GOT3 (cell line): ENCODE measurements at places on chromosomes 16 and 17.

DNA sequence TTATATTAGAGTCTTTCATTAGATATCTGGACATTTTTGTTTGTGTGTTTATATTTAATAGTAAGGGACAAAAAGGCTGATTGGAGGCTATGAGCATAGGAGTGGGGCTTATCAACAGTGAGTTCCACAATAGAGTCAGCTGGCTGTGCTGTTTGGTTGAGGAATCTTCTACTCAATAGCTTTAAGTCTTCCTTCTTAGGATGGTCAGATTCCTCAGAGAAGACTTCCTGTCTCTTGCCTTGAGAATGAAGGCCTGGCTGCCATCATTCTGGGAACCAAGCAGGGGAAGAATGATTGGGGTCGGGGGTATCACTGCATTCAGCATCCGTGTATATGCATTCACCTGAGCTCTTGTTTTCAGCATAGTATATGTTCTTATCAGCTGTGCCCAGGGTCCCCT lies 31.9 kb upstream of the ABCC11 start:
- no peak for DNase-seq

DNA sequence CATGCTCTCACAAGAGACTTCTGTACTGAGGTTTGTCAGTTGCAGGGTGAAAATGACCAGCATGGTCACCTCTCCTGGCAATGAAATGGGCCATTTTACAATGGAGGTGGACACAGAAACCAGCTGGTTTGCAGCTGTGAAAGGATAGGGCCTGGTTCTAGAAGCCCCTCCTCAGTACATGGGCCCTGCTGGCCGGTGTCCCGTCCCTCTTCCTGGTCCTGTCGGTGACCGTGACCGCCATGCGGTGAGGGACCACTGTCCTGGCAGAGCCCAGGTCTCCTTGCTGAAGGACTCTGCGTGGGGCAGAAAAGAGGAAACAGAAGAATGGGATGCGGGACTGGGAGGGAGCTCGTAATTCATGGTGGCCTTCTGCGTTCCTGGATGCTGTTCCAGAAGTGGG lies 76.0 kb upstream of the ZNF423 start:
- DNase-seq = no peak

DNA sequence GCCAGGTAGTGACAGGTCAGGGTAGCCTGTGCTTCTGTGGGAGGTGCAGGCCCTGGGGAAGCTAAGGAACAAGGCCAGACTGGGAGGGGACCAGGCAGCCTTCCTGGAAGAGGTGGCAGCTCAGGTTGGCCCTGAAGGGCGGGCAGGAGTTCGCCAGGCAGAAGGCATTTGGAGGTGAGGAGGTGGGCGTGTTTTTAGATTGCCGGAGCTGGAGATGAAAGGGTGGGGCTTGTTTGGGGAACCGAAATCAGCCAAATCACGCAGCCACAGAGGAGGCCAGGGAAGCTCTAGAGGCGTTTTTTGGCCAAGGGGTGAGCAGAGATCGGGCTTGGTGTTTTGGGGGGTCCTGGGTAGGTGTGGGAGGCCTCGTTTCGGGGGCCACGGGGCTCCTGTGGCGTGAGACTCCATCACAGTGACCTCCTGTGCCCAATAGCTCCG lies 7.6 kb downstream of the ADCY7 start:
- no peak for DNase-seq

GRCh38 chr17:7955414-7956227 lies 23.6 kb downstream of the CNTROB start:
- no peak for DNase-seq

DNA sequence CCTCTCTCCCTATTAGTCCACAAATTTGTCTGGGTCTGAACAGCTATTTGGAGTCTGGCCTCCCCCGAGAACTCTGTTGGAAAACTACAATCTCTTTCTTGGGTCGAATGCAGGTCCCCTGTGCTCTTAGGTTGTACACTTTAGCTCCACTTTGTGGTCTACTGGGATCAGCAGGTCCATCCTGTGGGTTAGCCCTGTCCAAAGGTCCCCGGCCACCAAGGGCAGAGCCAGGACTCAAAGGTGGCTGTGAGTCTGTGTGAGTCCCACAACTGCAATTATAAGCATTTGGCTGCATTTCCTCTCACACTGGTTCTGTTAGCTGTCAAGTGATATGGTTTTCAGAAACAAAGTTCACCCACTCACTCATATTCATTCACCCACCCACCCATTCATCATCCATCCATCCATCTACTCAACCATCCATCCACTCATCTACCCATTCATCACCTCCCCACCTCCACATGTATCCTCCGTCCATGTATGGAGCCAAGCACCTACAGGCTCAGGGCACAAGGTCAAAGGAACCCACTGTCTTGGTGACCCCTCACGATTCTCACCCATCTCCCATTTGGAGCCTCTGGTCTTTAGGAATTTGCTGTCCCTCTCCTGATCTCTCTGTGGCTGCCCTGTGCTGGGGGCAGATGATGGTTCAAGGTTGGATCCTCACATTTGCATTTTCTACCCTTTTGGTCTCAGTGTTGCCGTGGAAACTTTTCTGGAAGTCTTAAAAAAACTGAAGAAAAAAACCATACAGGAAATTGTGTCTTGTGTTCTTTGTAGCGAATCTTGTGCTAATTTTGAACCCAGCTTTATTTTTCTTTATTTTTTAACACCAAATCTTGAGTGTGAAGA lies 45.8 kb downstream of the IRF8 start:
- DNase-seq = no peak

DNA sequence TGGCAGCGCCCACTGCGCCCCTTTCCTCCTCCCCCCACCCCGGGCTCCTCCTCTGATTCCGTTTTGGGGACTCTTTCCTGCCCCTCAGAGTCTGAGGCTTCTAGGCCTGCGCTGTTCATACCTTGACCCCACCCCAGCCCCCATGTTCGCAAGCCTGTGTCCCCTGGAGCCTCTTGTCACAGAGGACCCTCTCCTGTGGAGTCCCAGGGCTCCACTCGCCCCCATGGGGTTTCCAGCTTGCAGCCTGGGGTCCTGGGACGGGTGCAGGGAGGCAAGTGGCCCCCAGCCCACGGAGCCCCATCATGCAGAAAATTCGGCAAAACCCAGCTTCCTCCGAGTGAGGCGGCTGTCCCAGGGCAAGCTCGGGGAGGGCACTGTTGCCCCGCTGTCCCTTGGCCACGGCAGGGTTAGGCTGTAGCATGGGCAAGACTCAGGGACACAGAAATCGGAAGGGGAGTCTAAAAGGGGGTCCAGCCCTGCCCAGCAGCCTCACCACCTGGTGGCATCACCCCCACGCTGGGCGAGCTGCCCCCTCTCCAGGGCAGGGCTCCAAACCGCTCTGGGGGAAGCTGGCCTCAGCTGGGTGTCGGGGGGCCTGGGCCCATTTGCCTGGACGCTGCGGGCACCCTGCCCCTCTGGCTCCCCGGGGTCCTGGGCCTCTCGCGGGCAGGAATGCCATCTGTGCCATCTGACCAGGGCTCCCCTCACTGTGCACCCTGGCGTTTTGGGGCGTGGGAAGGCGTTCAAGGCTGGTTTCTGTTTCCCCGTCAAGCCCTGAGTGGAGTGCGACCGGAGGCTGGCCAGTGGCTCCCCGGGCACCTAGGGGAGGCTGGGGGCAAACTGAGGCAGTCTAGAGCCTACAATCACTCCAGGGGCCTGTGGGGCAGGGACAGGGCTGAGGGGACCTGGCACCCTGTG lies 11.5 kb upstream of the BAHCC1 start:
- DNase-seq = no peak

GRCh38 chr17:79255926-79256585 lies 181.4 kb downstream of the ENGASE start:
- DNase-seq = no peak

DNA sequence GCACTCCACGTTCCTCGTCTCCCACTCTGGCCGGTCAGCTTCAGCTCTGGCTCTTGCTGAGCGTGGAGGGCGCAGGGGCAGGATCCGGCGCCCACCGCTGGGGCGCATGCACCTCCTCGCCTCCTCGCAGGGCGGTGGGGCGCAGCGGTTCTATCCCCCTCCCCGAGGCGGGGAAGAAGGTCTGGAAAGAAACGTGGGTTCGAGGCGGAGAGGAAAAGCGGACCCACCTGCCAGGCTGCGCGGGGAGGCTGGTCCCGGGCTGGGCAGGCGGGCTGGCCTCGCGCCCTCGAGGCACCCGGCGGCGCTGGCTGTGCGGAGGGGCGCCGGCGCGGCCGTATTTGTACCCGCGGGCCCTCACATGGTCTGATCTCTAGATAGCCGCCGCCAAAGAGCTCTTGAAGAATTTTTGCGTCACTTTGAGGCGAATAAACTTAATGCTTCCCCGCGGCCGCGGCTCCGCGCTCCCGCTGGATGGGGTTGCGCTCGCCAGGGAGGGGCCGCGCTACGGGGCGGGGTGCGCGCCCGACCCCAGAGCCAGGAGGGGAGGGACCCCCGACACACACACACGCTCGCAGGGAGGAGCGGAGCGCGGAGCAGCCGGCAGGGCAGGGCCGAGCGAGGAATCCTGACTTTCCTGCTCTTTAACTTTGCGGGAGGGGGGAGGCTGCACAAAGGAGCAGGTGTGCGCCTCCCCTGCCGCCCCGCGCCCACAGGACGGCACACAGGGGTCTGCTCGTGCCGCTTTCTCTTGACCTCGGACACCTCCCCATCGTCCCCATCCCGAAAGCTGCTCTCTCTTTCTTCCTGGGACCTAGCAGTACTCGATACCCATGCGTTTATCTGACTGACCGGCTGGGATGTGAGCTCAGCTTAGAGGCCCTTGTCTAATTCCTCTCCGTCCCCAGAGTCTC lies at the start of gene SLC6A4:
SLC6A4 (minus strand) TSS at position 312 of the 911 bp plus-strand sequence. CDS start 13,739 bp downstream, outside the sequence.
- no peak for DNase-seq

DNA sequence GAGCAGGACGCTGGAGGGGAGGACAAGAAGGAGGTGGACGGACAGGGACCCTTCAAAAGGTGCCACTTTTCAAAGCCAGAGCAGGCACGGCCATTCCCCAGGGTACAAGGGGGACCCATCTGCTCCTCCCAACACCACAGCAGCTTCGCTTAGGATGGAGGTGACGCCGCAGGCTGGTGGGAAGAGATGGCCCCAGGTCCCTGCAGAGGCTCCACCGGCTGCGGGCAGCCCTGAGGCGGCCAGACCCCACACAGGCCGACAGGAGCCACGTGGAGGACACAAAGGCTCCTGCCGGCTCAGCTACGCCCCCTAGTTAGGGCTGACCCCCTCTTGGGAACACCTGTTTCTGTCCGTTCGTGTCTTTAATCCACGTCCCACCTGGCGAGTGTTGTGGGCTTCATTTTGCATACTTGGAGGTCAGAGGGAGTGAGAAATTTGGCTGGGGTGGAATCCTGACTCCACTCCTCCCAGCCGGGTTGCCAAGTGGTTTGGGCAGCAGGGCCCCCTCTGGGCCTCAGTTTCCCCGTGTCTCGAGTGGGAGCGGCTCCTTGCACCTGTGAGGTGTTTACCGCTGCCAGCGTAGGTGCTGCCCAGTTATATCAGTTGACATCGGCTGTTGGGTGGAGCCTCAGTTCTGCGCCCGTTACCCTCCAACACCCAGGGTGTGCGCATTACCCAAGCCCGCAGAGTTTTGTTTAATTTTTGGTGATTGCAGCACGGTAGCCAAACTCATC lies 5.8 kb upstream of the FN3KRP start:
- no peak for DNase-seq

GRCh38 chr16:90043526-90043925 lies 24.3 kb upstream of the DBNDD1 start:
- DNase-seq = no peak

- DNase-seq = no peak
Observed at GRCh38 chr17:13973960-13974651, 95.2 kb upstream of the COX10 start.

- DNase-seq = no peak
Observed at GRCh38 chr16:54362591-54363206, 76.1 kb upstream of the IRX3 start.

GRCh38 chr17:50201276-50201854 lies at the start of gene COL1A1:
Gene COL1A1, minus strand, starts transcription at chr17:50201631. Its CDS starts 118 bp downstream, at chr17:50201513.
- DNase-seq = peak; percentile 73

DNA sequence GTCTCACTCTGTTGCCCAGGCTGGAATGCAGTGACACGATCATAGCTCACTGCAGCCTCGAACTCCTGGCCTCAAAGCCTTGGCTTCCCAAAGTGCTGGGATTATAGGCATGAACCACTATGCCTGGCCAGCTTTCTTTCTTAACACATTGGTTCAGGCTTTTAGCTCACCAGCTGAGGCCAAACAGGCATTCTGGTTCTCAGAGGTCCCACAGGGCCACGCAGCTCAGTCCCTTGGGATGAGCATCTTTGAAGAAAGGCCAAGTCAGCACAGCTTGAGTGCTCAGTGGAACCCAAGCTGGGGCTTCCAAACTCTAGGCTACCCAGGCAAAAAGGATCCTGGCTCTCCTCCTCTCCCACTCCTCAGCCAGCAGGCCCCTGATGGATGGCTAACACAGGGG lies 2.5 kb downstream of the PIK3R5 start:
- no peak for DNase-seq

DNA sequence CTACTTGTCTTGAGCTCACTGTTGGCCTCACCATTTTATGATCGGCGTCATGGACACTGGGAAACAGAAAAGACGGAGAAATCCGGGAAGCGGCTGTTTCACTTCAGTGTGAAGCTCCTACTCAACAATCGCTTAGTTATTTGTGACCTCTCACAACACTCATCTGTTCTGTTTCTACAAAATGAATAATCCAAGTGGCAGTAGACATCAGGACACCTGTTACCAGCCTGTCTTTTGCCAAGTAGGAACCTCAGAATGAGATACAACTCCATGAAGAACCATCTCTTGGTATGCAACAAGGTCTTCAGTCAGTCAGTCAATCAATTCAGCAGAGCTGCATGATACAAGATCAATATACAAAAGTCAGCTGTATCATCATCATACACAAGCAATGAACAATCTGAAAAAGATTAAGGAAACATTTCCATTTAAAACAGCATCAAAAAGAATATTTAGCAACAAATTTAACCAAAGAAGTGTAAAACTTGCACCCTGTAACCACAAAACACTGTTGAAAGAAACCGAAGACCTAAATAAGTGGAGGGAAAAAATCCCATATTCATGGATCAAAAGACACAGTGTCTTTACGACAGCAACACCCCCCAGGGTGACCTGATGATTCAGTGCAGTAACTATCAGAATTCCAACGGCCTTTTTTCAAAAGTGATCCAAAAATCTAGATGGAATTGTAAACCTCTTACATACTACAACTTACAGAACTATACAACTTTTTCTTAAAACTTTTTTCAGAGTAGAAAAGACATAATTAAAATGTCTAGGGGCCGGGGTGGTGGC lies 63.4 kb downstream of the ANKRD11 start:
- DNase-seq = no peak

GRCh38 chr16:56424791-56425438 lies 430 bp downstream of the AMFR start:
- no peak for DNase-seq

- no peak for DNase-seq
Observed at GRCh38 chr16:86959091-86959651, 358.0 kb downstream of the C16orf95 start.
